NT2/D1 (cell line): ENCODE measurements at places on chromosomes 1 and 21.

GRCh38 chr1:219666242-219666641, 53.3 kb upstream of the ZC3H11B start:
- no peak for DNase-seq

- DNase-seq, result no peak
Measured at GRCh38 chr1:193438312-193438711, 251.9 kb upstream of the B3GALT2 start.

GRCh38 chr21:33674226-33674625, 31.9 kb downstream of the ITSN1 start:
- no peak for DNase-seq

GRCh38 chr21:14569868-14570267, 23.8 kb upstream of the SAMSN1 start:
- no peak for DNase-seq

DNA sequence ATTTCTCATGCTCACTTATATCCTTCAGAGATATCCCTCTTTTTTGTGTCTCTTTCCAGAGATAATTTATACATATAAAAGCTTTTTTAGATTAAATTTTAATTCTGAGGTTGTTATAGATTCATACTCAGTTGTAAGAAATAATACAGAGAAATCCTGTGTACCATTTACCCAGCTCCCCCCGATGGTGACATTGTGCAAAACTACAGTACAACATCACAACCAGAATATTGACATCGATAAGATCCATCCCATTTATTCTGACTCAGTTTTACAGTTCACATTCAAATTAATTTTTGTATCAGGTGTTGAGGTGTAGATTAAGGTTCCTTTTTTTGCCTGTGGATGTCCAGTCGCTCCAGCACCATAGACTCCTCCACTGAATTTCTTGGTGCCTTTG, 14.3 kb downstream of the DMRTB1 start:
- DNase-seq, result no peak

DNA sequence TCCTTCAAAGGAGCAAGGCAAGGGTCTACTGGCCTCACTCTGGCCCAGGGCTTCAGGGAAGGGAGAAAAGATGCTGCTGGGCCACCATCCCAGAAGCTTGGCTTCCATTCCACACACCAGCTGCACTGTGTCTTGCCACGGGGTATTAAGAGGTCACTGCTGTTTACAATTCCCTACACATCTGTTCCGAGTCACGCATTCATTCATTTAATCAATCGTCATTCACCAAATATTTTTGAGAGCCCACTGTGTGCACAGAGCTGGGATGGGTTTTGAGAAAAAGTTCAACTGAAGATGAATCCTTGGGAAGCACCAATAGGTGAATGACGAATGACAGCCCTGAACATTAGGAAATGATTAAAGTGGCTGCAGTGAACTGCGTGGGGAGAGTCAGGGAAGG, 101.7 kb downstream of the NAV1 start:
- no peak for DNase-seq

GRCh38 chr1:25707280-25708016, 90.9 kb downstream of the MAN1C1 start:
- peak; percentile 81 for DNase-seq

DNA sequence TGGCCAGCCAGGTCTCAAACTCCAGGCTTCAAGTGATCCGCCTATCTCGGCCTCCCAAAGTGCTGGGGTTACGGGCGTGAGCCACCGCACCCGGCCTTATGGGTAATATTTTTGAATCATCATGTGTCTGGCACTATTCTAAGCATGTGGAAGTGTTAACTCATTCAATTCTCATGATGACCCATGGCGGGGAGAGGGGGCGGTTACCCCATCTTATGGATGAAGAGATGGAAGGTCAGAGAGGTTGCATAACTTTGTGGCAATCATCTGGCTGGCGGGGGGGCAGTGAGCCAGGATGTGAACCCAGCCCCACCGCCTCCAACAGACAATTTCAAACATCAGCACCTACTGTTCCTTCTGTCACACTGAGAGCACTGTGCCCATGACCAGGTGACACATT, 11.5 kb upstream of the TAS1R2 start:
- no peak for DNase-seq

DNA sequence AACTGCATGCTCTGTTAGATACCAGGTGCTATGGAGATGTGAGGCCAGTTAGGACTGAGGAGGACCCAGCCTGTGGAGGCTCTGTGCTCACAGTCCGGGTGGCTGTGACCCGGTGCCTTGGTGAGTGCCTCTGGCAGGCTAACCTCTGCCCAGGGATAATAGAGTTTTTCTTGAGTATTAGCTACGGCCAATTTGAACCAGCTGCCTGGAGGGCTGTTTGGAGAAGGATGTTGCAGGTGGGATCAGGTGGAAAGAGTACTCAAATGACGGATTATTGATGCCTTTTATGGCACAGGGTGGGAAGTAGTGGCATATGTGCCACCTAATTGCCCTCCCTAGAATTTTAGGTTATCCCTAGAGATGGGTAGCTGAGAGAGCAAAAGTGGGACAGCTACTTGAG, 182.7 kb downstream of the GRIK3 start:
- DNase-seq, result no peak

GRCh38 chr1:238608144-238608543, 717.4 kb upstream of the ZP4 start:
- DNase-seq, result no peak

- DNase-seq, result no peak
Measured at GRCh38 chr1:175508320-175509110, 234.9 kb downstream of the TNR start.

DNA sequence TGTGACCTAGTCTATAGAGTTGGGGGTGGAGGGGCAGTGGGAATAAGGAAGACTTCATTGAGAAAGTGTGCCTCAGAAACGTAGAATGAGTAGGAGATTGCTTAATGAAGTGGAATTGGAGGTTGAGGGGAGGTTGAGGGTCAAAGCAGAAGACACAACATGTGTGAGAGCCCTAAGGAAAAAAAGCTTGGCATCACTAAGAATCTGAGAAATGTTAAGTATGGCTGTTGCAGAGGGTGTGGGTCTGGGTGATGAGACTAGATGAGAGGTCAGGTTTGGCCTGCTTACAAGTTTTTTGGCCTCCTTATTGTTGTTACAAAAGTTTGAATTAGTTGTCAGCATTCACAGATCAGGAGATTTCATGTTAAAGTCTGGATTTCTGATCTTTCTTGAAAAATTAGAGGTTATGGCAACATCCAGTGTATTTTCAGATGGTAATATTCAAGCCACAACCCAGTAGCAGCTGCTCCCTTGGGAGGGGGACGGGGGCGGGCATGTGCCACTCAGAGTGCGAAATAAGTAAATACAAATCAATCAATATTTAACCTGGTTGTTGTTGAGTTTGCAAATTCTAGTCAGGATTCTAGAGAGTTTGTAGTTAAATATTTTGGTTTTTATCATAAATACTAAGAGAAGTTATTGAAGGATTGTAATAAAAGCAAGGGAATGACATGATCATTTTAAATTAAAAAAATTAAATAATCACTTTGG, 4.3 kb downstream of the MAN1A2 start:
- no peak for DNase-seq

DNA sequence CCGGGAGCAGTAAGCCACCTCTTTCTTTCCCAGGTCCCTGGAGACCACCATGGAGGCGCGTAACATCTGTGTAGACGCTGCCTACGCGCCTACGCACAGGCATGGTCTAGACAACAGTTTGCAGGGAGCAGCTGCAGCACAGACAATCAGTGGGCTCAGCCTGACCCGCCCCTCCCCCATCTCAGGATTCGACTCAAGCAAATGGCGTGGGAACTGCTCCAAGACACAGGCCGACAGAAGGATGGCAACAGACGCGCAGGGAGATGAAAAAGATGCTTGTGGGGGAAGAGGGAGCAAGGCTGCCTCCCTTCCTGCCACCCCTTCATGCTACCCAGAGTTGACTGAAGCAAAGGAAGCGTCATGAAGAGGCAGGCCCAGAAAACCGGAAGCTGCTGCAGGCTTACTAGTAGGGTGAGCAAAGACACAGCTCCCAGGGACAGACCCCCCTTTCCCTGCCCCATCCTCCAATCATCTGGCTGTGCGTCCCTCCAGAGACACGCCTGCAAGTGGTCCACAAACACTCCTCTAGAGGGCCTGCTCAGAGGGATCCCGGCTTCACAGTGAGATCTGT, 19.5 kb downstream of the STK40 start:
- DNase-seq, result no peak

GRCh38 chr1:8211883-8212579, 105.9 kb upstream of the SLC45A1 start:
- DNase-seq, result no peak

DNA sequence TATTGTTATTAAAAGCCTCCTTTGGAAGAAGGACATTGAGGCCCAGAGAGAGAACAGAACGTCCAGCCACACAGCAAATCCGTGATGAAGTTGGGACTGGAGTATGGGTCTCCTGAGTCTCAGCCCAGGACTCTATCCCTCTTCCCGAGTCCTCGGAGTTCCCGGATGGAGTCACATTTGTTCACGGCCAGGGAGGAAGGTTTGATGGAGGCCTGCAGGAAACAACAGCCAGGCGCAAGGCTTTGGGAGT, 357 bp upstream of the TXLNA start:
- no peak for DNase-seq

DNA sequence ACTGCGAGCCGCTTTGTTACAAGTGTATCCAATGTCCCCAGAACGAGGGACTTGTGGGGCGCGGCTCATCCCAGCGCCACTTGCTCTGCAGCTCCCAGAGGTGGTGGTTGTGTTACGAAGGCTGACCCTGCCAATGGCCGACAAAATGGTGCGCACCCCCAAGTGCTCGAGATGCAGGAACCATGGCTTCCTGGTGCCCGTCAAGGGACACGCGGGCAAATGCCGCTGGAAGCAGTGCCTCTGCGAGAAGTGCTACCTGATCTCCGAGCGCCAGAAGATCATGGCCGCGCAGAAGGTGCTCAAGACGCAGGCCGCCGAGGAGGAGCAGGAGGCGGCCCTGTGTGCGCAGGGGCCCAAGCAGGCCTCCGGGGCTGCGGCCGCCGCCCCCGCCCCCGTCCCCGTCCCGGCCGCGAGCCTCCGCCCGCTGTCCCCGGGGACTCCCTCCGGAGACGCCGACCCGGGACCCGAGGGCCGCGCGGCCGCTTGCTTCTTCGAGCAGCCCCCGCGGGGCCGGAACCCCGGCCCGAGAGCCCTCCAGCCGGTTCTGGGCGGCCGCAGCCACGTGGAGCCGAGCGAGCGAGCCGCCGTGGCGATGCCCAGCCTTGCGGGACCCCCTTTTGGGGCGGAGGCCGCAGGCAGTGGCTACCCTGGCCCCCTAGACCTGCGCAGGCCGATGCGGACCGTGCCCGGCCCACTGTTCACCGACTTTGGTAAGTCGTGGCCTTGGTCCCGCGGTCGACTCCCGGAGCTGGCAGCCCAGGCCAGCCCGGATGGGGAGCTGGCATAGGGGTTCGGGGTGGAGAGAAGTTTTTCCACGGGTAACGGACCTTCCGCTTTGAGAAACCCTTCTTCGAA, at the start of gene DMRTB1:
Gene DMRTB1, plus strand, starts transcription at position 79 of the 855 bp plus-strand sequence. Its CDS starts 55 bp downstream, at position 134.
- no peak for DNase-seq

GRCh38 chr1:101081496-101082488, 56.2 kb upstream of the DPH5 start:
- DNase-seq, result no peak

DNA sequence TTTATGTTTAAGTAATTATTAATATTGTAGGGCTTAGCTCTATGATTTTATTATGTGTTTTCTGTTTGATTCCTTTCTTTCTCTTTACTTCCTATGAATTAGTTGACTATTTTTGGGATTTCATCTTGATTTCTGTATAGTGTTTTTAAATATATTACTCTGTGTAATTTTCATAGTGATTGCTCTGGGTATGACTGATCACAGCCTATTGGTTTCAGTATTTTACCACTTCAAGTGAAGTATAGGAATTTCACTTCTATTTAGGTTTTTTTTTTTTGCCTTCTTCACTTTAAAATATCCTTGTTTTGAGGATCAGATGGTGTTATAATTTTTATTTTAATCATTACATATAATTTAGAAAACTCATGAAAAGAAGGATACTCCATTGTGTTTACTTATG, 94.8 kb downstream of the CRB1 start:
- DNase-seq, result no peak

GRCh38 chr21:40158366-40158765, 291.1 kb downstream of the PCP4 start:
- DNase-seq, result no peak

DNA sequence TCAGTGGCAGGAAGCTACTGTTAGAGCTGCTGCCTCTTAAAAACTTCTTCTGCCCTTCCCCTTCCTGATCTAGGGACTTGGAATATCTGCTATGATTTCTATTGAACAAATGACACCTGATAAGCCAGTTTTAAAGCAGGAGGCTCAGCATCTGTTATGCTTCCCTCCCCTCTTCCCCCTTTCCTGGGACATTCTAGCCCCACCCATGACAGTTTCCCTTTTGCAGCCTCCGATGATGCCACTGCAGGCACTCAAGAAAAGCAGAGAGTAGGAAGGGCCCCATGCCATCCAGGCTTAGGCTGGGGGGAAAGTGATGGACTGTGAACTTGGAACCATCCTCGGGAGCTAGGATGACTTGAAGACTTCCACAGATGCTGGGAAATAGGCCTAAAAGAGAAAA, 15.1 kb upstream of the EPB41 start:
- DNase-seq, result no peak

DNA sequence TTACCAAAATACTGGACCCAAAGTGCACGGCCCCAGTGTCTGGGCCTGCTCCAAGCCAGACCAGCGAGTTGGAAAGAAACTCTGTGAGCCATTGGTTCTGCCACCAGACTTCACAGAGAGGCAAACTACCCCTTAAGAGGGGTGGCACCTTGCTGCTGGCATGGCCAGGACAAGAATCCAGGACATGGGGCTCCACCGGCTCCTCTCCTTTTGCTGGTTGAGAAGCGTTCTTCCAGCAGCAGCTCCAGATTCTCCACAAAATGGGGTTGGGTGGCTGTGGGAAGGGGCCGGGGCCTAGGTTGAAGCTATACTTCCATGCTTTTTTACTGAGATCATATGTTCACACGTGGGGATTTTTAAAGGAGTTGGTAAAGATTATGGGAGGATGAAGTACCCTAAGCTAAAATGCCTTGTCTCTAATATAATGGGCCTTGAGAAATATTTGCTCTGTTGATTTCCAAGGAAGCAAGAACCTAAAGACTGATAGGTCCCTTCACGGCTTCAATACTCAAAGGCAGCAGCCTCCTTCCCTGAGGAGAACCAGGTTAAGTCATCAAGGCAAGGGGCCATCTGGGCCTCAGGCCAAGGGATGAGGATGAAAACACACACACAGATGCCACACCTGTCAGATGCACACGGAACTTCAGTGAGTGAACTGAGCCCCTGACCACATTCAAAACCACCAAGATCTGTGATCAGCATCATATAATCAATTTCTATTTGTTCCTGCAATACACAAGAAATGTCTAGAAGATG, 3.1 kb downstream of the C1orf198 start:
- no peak for DNase-seq
